ENCODE measurements at places on chromosomes 2 and 18.

- no peak for DNase-seq
Measured at GRCh38 chr2:33230842-33231241, 245.6 kb upstream of the RASGRP3 start.

DNA sequence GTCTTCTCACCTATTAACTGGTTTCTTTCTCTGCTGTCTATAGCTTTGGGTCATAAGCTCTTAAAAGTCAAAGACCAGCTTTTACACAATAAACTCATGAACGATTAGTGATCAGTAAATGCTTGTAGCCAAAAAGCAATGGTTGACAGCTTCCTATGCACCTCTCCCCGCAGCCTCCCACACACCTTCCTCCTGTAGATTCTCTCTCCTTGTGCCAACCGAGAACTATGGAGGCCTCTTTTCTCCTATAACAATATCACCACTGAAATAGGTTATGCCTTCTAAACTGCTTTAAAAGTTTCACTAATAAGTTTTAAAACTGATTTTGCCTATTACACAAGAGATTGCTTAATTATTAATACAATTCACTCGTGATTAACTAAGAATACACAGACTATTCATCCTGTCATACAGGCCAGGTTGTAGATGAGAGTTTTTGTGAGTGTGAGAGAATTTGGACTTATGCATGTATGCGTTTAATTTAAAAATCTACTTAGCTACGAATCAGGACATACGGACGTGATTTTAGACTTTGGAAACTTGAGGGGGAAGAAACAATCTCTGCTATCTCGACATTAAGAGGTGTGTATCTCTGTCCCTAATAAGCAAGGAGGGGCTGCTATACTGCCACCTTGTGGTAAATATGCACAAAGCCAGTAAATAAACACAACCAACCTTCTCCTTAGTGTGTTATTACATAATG, 229.1 kb upstream of the RBBP8 start:
- DNase-seq = no peak

DNA sequence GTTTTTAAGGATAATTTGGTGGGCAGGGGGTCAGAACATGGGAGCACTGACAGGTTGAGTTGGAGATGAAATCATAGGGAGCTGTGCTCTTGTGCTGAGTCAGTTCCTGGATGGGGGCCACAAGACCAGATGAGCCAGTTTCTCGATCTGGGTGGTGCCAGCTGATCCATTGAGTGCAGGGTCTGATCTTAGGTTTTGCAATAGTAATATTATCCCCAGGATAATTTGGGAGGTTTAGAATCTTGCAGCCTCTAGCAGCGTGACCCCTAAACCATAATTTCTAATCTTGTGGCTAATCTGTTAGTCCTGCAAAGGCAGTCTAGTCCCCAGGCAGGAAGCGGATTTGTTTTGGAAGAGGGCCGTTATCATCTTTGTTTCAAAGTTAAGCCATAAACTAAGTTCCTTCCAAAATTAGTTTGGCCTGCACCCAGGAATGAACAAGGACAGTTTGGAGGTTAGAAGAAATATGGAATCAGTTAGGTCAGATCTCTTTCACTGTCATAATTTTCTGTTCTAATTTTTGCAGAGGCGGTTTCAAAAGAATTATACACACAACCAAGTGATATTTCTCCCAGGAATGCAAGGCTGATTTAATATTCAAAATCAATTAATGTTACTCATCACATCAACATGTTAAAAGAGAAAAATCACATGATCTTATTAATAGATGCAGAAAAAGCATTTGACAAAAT, 23.0 kb downstream of the DBI start:
- DNase-seq = no peak

GRCh38 chr2:157271590-157272203, 14.2 kb downstream of the GALNT5 start:
- DNase-seq = no peak

- no peak for DNase-seq
Measured at GRCh38 chr2:1826226-1826905, 82.1 kb upstream of the PXDN start.

- no peak for DNase-seq
Measured at GRCh38 chr18:58860747-58861231, 3.9 kb upstream of the ZNF532 start.

DNA sequence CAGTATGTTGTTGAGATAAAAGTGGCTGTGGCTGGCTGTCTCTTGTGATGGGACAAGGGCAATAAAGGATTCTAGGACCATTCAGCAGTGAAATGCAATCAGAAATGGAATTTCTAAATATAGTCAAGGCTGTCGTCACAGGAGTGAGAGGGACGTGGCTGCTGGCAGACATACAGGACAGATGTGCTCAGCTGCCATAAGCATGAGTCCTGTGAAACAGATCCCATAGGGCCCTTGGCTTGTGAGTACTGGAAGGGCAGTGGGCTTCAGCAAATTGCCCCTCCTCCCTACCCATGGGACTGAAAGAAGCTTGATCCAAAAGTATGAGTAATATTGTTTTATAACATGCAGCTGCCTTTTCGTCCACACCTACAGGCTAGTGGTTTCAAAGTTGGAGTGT, 4.2 kb upstream of the CNNM3 start:
- no peak for DNase-seq

Measured in C1 segment of cervical spinal cord (tissue), 14 donors.